ENCODE measurements at places on chromosomes 7 and 10. TPM values are rescaled to one million over a fixed set of nuclear protein-coding genes. Genes with fewer than 3 reads are reported as not detected.

GPNMB gene
- polyA plus RNA-seq: 10.7 TPM

GHITM gene
- polyA plus RNA-seq: 163 TPM

MACROH2A2 gene
- polyA plus RNA-seq: 95.7 TPM

PNLIP gene
- polyA plus RNA-seq: not detected

SPDYE2 gene
- 3.2 TPM for polyA plus RNA-seq

CPVL gene
- 51.6 TPM for polyA plus RNA-seq

EIF5AL1 gene
- 0.12 TPM for polyA plus RNA-seq

SMKR1 gene
- polyA plus RNA-seq: 2.5 TPM

- no peak for DNase-seq
These were observed 13.4 kb downstream of the AKR1C2 start for GRCh38 chr10:4990217-4990616.

- DNase-seq: no peak
These were observed 20.9 kb upstream of the SMC3 start for GRCh38 chr10:110546499-110547110.

DNA sequence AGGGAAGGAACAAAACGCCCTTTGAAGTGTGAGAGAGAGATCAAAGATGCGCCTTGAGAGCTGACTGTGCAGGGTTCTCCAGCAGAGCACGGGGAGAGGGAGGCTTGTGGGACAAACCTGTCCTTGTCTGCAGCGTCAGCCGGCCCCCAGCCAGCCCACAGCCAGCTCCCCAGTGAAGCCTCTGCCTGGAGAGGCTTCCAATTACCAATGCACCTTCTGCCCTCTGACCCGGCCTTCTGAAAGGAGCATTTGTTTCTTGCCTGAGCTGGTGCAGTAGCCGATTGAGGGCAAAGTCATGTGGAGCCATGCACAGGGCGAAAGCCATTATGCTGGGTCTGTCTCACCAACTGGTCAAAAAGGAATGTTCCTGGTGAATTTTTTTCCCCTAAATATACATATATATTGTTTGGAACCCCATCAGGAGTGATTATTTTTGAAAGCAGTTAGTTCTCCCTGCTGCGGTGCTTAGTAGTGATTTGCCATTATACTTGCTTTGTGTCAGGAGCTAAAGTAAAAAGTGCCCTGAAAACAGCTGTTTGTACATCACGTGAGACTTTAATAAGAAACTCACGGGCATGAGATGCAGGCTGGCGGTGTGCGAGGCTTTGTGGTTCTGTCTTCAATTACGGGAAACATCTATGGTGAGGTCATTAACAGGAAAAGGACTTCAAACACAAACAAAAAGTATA lies 268.6 kb downstream of the KLF6 start:
- DNase-seq: no peak

GRCh38 chr7:34845666-34846361 lies 187.8 kb downstream of the NPSR1 start:
- no peak for DNase-seq

- DNase-seq: no peak
These were observed 84.7 kb downstream of the CACNA2D1 start for GRCh38 chr7:82358923-82359322.

- DNase-seq: no peak
These were observed 33.2 kb downstream of the PNPLA8 start for GRCh38 chr7:108492742-108493141.

GRCh38 chr7:45292481-45292880 lies 134.9 kb downstream of the RAMP3 start:
- DNase-seq: no peak

DNA sequence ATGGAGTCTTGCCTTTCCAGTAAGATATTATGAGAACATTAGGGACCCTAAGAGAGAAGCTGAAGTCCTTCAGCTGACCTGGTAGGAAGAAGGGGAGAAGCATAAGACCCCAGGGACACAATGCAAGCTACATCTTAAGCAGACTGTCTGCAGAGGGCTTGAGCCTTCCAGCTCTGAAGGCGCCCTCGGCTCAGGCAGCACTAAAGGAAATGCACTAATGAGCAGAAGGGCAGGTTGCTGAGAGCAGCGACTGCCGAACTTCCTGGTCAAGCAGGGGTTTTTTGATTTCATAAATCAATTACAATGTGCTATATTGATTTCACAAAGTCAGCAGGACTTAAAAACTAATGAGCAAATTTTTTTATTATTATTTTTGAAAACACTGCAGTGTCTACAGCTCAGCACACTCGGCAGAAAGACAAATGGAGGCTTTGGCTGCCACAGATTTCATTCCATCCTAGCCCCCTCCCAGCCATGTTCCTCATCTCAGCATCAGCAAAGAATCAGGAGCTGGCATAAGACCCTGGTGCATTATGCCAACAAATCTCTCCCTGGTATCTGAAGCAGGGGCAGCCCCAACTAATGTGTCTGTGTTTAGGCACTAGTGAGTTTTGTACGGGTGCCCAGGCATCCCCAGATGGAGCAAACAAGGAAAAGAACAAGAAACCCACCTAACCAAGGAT lies 57.1 kb downstream of the LRRTM3 start:
- no peak for DNase-seq

DNA sequence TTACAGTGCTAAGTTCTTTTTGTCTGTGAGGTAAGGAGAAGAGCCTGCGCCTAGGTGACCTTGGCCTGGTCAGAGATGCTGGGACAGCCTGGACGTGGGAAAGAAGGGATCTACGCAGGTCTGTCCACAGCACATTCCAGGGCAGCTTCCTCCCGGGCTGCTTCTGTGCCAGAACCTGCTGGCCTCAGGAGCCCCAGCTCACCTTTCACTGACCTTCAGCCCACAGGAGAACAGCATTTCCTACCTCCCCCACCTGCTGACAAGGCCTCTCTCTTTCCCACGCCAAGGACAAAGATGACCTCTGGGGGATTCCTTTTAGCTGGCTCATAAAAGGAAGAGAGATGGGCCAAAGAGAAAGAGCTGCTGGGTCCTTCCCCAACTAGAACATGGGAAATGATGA lies 260.6 kb downstream of the KCNMA1 start:
- DNase-seq: no peak

DNA sequence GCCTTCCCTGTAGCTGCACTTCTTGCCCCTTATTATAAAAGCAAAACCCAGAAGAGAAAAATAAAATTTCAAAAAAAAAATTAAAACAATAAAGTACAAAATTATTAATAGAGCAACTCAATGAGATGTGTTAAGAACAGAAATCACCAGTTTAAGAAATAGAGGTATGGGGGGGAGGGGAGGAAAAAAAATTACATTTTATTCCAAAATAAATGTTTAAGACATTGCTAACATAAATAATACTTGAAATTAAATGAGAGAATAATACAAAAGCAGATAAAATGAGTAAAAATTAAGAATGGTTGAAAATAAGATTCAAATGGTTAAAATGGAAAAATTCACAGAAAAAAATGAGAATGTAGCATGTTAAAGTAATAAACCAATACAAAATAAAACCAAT lies 3.1 kb downstream of the IFIT2 start:
- DNase-seq: no peak

Data from renal cortex interstitium (tissue), 15 donors.